Renal cortical epithelial cell (primary cell): ENCODE measurements at places on chromosomes 1 and 21. TPM values are rescaled to one million over a fixed set of nuclear protein-coding genes. Genes with fewer than 3 reads are reported as not detected.

The COL11A1 gene
- 13.7 and 25.9 TPM in 2 replicates for total RNA-seq

The HLCS gene
- 19.3 and 42.6 TPM in 2 replicates for total RNA-seq

The CLDN17 gene
- not detected in 2 replicates for total RNA-seq

The ACTL8 gene
- total RNA-seq, result not detected in 2 replicates

The KRTAP19-1 gene
- not detected in 2 replicates for total RNA-seq
